ENCODE measurements at places on chromosomes 2 and 18. TPM values are rescaled to one million over a fixed set of nuclear protein-coding genes. Genes with fewer than 3 reads are reported as not detected.

ANKRD53 gene
- total RNA-seq, result 0.54 TPM

POTEI gene
- total RNA-seq, result not detected

CSRNP3 gene
- total RNA-seq, result 0.72 TPM

SERPINB4 gene
- total RNA-seq, result not detected

PEX13 gene
- 34.8 TPM for total RNA-seq

GKN1 gene
- total RNA-seq, result not detected

CIB4 gene
- total RNA-seq, result not detected

SGO2 gene
- total RNA-seq, result 6.3 TPM

ARL6IP6 gene
- 11.7 TPM for total RNA-seq

MCFD2 gene
- 177 TPM for total RNA-seq

ALPI gene
- total RNA-seq, result not detected

MCEE gene
- total RNA-seq, result 11.1 TPM

YES1 gene
- total RNA-seq, result 62.0 TPM

MROH2A gene
- not detected for total RNA-seq

REG1B gene
- total RNA-seq, result not detected

SLC5A7 gene
- total RNA-seq, result not detected

DCC gene
- total RNA-seq, result 0.83 TPM

MARCHF4 gene
- 3.1 TPM for total RNA-seq

TTN gene
- total RNA-seq, result 0.18 TPM

CD207 gene
- total RNA-seq, result not detected

PMAIP1 gene
- total RNA-seq, result 14.0 TPM

ARHGAP15 gene
- not detected for total RNA-seq

NETO1 gene
- 0.36 TPM for total RNA-seq

FSHR gene
- not detected for total RNA-seq

CFC1B gene
- total RNA-seq, result not detected

BCL11A gene
- 1.7 TPM for total RNA-seq

HSPE1 gene
- total RNA-seq, result 13.3 TPM

ST8SIA5 gene
- total RNA-seq, result not detected

LRP2 gene
- total RNA-seq, result not detected

HAAO gene
- not detected for total RNA-seq

SERPINB13 gene
- not detected for total RNA-seq

DSG1 gene
- not detected for total RNA-seq

LIPG gene
- total RNA-seq, result under 0.01 TPM

DUSP19 gene
- total RNA-seq, result 1.4 TPM

INPP4A gene
- 27.1 TPM for total RNA-seq

UGT1A7 gene
- not detected for total RNA-seq

PARD3B gene
- 15.3 TPM for total RNA-seq

CCL20 gene
- not detected for total RNA-seq

ANKRD30BL gene
- total RNA-seq, result not detected

AGAP1 gene
- 15.1 TPM for total RNA-seq

IL36RN gene
- not detected for total RNA-seq

IL1A gene
- 1.1 TPM for total RNA-seq

SPC25 gene
- 2.0 TPM for total RNA-seq

Measured in IMR-90 (cell line).